SJCRH30 (cell line): ENCODE measurements at places on chromosomes 11 and 22.

- DNase-seq: peak; percentile 64
These were observed 644 bp downstream of the YPEL4 start for GRCh38 chr11:57648801-57649735.

- no peak for DNase-seq
These were observed 3.4 kb downstream of the SLC17A6 start for GRCh38 chr11:22341588-22341931.

DNA sequence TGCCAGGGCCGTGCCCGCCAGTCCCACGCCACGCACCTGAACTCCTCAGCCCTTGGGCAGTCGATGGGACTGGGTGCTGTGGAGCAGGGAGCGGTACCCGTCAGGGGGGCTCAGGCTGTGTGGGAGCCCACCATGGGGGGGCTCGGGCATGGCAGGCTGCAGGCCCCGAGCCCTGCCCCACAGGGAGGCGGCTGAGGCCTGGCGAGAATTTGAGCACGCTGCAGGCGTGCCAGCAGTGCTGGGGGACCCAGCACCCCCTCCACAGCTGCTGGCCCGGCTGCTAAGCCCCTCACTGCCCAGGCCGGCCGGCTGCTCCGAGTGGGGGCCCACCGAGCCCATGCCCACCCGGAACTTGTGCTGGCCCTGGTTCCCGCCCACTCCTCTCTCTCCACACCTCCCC, 56.8 kb downstream of the TMPRSS5 start:
- no peak for DNase-seq

DNA sequence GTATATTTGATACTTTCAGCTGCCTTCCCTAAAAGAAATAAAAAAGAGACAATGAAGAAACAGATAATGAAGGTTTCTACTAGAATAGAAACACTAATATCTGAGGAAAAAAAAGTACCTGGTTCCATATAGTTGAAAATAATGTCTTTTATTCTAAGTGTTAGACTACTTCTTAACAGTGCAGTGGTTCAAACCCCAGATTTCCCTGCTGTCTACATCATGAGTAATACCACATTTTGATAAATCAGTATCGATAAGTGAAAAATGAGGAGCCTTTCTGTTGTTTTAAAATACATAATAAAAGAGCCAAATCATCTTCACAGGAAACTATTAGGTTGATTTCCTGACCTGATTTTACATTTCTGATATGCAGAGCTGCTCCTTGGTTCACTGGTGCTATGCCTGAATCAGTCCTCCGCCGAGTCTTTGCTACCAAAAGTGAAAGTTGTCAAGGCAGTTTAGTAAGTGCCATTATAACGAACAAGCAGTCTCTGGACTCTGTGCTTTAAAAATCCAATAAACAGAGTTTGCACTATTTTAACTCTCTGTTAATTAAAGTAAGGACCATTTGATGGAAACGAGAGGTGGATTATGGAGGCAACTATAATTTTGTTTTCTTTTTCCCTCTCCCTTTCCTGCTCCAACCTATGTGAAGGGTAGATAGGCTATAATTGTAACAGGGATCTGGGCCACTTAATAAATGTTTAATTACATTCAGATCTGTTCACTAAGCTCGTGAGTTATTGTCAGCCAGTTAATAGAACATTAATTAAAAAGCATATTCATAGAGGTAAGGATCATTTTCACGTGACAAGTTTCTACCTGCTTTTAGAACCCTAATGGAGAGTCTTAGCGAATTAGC, 724.5 kb upstream of the RAG2 start:
- DNase-seq: no peak

DNA sequence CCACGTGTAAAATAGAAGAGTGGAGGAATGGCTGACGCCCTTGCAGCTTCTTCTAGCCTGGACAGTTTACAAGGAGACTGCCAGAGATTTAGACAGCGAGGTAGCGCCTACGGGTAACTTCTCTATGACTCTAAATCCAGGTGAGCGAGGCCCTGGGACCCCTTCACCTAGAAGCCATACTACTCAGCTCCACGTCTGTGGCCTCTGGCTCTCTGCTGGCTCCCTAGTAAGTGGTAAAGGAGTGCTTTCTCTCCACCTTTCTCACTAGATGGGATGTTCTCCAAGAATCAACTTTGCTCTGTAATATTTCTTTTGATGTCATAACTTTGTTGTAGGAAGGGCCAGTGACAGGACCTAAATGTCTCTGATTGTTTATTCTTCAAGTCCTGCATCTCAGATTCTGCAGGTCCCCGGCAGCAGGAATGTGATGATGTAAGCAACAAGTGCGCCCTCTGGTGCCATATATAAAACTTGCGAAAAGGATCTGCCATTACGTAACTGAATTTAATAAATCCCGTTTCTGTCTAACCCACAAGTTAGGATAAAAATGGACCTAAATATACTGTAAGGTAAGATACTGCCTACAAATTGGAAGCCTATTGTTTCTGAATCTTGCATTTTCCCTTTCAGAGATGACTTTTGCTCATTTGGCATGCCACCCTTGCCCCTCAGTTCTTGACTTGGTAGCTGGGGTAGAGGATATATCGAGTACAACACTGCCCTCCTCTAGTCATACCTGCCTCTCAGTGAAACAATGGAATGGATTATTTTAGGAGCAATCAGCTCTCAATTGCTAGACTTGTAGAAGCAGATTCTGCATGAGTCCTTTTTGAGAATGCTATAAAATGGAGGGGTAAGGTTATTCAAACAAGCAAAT, 11.0 kb upstream of the PTPN5 start:
- peak; percentile 60 for DNase-seq

DNA sequence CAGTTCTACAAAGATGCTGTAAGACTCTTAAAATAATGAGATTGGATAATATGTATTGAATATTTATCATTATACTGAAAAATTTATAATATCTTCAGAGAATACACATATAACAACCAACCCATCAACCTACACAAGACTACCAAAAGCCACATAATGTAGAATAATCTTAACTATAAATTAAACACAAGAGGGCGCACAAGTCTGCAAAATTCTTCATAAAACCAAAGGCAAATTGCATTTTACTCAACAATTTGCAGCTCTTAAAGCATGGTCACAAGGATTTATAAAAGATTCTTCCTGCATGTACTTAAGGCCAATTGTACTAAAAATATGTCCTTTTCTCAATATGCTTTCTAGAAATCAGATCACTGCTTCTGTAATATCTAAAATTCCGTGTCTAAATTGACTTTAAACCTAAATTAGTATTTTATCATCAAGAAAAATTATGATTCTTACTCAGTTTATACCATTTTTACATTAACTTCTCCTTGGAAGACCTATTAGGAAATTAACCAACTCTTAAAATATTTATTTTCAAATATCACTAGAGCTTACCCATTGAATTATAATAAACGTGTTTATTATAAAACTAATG, 79.0 kb downstream of the TTC28 start:
- peak; percentile 64 for DNase-seq
